ENCODE measurements at places on chromosomes 16 and 17.

DNA sequence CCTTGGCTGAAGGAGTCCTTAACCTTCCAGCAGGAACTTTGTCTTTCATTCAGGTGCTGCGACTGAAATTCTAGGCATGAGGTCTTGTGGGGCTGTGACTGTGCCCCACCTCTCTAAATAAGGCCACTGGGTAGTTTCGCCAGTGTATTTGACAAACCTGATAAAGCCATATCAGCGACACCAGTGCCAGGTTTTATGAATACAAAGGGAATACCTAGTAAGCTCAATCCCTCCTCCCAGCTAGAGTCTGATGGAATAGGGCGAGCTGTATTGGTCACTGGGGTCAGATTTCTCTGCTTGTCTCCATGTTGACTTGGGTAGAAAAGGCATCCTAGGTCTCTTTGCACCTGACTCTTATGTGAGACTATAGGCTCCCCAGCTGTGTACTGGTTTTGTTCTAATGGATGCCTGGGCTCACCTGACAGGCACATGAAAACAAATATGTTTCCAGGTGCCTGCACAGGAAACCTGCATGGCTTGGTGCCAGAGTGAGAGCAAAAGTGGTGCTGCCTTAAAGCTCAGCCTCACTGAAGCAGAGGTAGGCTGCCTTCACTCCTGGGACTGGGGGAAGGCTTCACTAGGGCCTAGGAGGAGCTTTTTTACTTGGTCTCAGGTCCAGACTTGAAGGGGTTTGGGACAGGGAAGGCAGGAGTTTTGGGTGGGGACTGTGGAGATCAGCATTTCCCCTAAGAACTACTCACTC, 8.3 kb downstream of the SLC7A6 start:
- DNase-seq = no peak

GRCh38 chr17:32258383-32259140, 7.1 kb upstream of the RHBDL3 start:
- DNase-seq = no peak

- no peak for DNase-seq
Observed at GRCh38 chr16:68447653-68448359, 502 bp downstream of the SMPD3 start.

DNA sequence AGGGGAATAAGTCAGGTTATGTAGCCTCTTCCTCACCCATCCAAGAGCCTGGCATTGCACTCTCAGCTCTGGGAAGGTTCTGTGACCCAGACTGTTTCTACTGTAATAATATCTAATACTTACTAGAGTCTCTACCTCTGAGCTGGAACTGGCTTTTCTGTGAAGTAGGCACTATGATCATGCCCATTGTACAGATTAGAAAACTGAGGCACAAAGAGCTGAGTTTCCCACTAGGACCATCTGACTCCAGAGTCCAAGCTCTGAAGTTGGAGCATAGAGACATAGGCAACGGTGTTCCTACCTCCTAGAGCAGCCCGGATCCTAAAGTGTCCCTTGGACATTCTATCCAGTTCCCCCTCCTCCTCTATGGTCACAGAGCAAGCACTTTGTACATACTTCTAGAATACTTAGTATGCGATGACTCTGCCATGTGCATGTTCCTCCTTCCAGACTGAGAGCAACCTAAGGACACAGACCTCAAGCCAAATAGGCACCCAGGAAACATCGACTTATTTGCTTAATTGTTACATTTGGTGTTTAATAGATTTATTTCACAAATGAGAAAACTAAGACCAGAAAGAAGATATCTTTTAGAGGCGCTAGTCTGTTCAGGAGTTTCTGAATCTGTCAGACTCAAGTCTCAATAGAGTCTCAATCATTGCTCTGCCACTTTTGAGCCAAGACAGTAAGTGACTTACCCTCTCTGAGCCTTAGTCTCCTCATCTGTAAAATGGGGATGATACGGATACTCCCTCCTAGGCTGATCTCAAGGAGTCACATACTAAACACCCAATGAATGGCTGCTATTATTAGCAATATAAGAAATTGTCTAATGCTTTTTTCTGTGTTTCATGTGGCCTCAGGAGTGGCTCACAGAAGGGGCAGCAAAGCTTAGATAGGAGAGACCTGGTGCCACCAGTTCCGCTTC, 3.6 kb downstream of the CLEC19A start:
- DNase-seq = no peak

DNA sequence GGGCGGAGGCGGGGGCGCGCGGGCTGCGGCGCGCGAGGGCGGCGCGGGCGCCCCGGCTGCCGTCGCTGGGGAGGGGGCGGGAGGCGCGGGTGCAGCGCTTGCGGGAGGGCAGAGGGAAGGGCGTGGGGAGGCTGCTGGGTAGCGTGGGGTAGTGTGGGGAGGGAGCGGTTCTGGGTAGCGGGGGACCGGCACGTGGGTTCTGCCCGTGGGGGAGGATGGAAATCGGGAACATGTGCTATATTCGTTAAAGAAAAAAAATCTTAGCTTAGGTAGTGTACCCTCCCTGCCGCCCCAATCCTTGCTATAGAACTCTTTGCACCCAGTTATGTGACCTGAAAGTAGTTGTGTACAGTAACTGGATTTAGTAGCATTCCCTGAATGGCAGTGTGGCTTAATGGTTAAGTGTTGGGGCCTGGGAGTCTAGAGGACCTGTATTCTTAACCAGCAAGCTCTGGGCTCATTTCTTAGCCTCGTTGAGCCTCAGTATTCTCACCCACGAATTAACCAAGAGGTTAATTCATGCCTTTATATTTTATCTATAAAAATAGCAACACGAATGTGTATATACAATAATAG, 646 bp downstream of the RABEP1 start:
- no peak for DNase-seq

Data from fibroblast of skin of right quadriceps (primary cell).